ENCODE measurements at places on chromosomes 4 and X.

DNA sequence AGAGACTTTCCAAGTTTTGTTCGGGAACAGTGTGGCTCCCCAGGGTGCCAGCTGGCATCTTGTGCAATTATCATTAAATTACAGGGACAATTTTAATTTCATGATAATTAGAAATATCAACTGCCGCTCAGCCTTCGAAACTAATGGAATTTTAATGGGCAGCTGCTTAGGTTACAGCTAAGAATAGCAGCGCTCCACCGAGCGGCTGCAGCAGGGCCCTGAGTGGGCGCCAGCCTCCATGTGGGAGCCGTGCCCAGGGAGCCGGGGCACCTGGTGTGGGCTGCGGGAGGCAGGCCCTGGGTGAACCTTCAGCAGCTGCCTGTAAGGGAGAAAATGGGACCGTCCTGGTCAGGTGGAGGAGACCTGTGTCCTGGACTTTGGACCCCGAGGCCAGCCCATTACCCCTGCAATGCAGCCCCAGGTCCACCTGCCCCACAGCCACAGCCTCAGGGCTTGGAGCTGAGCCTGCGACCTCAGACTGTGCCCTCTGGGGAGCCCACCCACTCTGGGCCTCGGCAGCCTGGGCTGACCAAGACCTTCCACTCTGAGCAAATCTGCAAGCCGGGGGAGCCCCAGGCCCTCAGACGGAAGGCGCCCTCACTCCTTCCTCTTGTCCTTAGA lies 21.1 kb downstream of the MSANTD1 start:
- DNase-seq = no peak

GRCh38 chr4:38873290-38873944 lies 5.8 kb downstream of the FAM114A1 start:
- DNase-seq = no peak

- peak; percentile 4 for DNase-seq
Observed at GRCh38 chr4:105594099-105595010, 41.9 kb downstream of the ARHGEF38 start.

- DNase-seq = no peak
Observed at GRCh38 chr4:108926061-108926460, 163.2 kb upstream of the ETNPPL start.

DNA sequence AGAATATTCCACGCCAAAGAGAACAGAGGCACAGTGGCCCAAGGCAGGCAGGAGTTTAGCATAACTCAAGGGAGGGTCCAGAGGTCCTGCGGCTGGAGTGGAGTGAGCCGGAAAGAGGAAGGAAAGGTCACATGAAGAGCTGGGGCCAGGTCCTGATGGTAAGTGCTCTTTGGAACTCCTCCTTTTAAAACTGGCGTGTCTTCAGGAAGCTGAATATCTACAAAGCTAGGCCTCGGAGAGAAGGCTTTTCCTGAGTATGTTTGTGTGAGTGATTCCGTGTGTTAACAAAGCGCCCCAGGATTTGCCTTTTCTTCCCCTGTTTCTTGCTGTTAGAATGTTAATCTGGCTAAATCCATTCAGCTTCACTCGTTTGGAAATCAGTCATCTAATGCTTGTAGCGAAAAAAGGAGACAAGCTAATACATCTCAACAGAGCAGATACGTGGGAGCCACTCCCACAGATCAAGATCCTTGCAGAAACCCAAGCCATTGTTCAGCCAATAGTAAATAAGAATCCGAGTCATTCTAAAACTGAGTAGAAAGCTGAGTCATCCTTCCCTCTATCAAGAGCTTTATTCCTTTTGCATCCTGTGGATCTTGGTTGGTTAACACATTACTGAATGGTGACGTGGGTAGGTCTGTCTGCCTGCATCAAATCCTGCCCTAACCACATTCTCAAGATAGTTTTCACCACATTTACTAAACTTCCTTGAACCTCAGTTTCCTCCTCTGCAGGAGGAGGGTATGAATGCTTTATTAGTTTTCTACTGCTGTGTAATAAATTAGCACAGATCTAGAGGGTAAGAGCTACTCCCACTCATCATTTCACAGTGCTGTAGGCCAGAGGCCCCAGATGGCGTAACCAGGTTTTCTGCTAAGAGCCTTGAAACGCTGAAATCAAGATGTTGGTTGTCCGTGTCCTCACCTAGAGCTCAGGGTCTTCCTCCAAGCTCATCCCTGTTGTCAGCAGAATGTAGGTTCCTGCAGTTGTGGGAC lies 43.2 kb upstream of the RBM47 start:
- DNase-seq = peak; percentile 39

GRCh38 chr4:26034849-26035248 lies 120.8 kb downstream of the SMIM20 start:
- no peak for DNase-seq

- DNase-seq = no peak
Observed at GRCh38 chr4:105622269-105622668, 69.8 kb downstream of the ARHGEF38 start.

GRCh38 chr4:184961660-184962059 lies 56.6 kb upstream of the HELT start:
- DNase-seq = no peak

GRCh38 chr4:1509366-1509765 lies 103.1 kb upstream of the NKX1-1 start:
- DNase-seq = no peak

GRCh38 chr4:109406337-109406931 lies 27.2 kb upstream of the SEC24B start:
- peak; percentile 18 for DNase-seq

DNA sequence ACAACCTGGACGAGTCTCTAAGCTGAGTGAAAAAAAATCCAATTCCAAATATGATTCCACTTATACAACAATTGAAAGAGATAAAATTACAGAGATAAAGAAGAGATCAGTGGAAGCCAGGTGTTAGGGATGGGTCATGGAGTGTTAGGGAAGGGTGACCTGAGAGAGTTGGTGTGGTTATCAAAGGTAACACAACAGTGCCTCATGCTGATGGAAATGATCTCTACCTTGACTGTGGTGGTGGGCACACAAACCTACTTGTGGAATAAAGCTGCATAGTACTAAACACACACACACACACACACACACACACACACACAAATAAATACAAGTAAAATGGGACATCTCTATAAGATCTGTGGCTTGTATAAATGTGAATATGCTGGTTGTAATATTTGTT lies 26.0 kb downstream of the BEND2 start:
- no peak for DNase-seq

DNA sequence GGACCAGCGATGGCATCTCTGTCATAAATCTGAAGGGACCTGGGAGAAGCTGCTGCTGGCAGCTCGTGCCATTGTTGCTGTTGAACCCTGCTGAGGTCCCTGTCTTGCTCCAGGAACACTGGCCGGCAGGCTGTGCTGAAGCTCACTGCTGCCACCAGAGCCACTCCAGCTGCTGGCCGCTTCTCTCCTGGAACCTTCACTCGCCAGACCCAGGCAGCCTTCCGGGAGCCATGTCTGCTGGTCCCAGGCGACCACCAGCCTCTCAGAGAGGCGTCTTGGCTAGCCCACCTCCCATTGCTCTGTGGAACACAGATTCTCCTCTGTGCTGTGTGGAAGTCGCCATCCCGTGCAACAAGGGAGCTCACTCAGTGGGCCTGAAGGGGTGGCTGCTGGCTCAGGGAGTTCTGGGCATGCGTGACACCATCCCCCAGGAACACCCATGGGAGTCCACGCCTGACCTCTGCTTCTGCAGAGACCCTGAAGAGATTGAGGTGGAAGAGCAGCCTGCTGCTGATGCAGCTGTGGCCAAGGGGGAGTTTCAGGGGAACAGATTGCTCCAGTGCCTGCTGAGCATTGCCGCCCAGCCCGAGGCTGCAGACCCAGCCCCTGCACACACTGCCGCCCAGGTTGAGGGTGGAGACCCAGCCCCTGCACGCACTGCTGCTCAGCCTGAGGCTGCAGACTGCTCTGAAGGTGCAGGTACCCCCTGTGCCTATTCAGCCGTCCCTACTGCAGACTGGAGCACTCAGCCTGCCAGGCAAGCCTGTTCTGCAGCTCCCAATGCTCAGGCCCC lies 33.1 kb upstream of the CYP4V2 start:
- DNase-seq = no peak

DNA sequence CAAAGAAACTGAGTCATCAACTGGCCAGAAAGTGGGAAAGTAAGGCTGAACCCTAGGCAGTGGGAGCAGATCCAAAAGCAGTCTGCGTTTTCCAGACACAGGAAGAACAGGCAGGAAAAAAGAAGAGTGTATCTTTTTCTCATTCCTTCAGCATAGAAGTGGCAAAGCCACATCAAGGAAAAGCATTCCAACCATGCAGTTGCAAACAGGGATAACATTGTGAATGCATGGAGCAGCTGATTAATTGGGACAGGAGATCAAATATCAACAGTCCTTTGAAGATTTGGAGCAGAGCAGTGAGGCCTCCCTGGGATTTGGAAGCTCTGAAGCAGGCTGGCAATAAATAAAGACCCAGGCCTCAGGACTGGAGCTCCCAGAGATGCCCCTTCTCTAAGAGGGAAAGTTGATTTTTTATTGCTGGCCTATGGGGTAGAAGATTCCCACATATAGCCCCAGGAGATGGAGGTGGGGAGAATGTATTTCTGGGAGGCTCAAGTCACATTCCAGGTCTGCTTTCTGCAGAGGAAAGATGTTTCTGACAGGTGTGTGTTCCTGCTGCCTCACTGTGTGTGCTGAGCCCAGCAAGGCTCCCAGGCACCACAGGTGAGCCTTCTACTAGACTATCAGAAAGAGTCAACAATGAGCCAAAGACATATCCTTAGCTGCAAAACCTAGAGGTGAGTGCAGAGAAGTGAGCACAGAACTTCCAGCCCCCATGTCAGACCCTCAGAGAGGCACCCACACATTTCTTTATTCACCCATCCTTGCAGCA lies 222.5 kb downstream of the RAB28 start:
- DNase-seq = no peak

DNA sequence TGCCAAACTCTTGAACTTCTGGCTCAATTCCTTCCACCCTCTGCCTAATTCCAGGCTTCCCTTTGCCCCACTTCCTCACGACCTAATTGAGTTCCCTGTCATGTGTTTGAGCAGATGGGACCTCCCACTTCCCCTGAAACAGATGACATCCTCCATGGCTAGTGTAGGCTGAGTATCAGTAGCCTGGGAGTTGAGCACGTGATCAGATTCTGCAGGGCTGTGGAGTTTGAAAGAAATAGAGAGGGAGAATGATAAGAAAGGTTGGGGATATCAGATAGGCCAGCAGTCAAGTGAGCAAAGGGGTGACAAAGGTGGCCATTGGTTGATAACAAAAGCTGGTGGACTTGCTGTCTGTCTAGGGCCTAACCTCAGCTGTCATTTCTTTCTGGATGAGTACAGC lies 18.8 kb upstream of the NWD2 start:
- DNase-seq = no peak

DNA sequence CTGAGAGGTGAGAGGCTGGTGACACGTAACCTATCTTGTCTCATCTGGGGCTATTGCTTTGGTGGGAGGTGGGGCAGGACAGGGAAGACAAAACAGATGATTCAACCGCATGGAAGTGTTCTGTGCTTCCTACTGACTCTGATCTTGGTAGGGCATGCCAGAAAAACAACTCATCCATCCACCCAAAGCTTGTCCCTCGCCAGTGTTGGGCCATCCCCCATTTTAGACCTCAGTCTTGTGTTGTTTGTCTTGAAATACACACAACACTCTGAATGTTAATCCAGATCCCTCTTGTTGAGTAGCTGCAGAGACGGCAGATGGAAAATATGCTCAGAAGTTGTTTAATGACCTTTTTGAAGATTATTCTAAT lies 377 bp downstream of the CHRNA9 start:
- no peak for DNase-seq

- no peak for DNase-seq
Observed at GRCh38 chrX:29376584-29376983, 789.3 kb downstream of the IL1RAPL1 start.

GRCh38 chr4:155228713-155229112 lies 20.3 kb downstream of the NPY2R start:
- DNase-seq = no peak

DNA sequence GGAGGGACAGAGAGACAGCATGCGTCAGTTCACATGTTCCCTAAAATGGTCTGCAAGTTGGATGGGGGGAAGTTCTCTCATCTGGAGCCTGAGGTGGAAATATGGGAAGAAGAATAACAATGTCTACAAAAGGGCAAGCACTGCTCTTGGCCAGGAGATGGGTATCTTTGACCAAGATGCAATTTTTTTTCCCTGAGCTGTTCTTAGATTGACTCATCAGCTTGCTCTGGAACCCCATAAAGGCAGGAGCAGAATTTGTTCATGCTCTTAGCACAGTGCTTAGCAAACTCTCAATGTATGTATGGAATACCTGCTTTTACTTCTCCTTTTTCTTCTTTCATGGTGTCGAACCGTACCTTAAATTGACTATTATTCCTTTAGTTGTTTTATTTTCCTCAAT lies 90.5 kb upstream of the ZNF827 start:
- no peak for DNase-seq
